ENCODE measurements at places on chromosomes 5 and 9.

GRCh38 chr5:77080905-77081304, 6.2 kb downstream of the ZBED3 start:
- no peak for DNase-seq

GRCh38 chr5:145984072-145984471, 47.7 kb downstream of the SH3RF2 start:
- no peak for DNase-seq

- DNase-seq = no peak
Observed at GRCh38 chr9:133184971-133185370, 21.3 kb upstream of the GBGT1 start.

GRCh38 chr9:98149422-98149821, 30.4 kb upstream of the TRIM14 start:
- no peak for DNase-seq

DNA sequence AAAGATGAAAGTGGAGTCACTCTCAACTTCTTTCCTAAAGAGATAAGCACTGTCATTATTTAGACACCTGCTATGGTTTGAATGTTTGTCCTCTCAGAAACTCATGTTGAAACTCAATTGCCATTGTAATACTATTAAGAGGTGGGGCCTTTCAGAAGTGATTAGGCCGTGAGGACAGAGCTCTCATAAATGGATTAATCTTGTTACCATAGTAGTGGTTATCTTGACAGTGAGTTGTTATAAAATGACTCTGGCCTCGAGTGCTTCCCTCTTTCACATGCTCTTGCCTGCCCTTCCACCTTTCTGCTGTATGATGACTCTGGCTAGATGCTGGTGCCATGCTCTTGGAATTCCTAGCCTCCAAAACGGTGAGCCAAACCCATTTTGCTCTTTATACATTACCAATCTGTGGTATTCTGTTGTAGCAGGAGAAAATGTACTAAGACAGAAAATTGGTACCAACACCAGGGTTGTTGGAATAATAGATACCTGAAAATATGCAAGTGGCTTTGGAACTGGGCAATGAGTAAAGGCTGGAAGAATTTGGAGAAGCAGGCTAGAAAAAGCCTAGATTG, 38.0 kb downstream of the GDA start:
- no peak for DNase-seq

- DNase-seq = no peak
Observed at GRCh38 chr5:7881091-7881490, 12.1 kb downstream of the MTRR start.

GRCh38 chr5:160802592-160802991, 49.4 kb downstream of the ATP10B start:
- no peak for DNase-seq

- no peak for DNase-seq
Observed at GRCh38 chr9:114852050-114852594, 46.3 kb upstream of the TNFSF15 start.

DNA sequence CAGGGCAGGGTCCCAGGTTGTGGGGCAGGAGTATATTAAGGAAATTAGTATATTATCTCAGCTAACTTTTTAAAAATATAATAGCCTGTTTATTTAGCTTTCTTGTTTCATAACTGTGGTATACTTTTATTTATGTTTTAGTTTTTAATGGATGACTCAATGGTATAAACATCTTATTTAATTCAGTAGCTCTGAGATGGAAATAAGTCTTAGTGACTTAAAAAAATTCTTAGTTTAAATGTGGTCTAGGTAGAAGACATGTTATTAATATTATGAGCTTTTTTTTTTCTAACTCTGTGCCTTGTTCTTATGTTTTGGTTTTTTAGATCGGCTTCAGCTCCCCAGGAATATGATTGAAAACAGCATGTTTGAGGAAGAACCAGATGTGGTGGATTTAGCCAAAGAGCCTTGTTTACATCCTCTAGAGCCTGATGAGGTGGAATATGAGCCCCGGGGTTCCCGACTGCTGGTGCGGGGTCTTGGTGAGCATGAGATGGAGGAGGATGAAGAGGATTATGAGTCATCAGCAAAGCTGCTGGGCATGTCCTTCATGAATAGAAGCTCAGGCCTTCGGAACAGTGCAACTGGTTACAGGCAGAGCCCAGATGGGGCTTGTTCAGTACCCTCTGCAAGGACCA, 43.1 kb downstream of the LNPEP start:
- no peak for DNase-seq

DNA sequence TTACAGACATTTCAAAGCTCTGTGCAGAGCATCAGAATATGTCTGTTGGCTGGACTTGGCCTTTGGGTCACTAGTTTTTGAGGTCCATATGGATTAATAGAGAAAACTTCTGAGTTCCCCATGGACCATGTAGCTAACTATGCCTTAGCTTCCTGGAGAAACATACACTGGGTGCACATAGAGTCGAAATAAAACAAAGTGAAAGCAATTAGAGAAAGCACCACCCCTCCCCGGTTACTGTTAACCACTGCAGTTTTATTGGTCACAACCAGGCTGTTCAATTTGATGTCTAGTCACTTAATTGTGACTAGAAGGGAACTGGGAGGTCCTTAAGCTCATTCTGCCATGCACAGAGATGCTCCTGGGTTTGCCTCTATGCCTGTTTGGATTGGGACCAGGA, 4.2 kb downstream of the FAM240B start:
- DNase-seq = no peak

GRCh38 chr9:128208946-128209669, 5.9 kb downstream of the DNM1 start:
- no peak for DNase-seq

GRCh38 chr9:127099664-127100063, 22.8 kb downstream of the ANGPTL2 start:
- no peak for DNase-seq

GRCh38 chr9:88364706-88365105, 23.5 kb upstream of the SPIN1 start:
- DNase-seq = no peak

DNA sequence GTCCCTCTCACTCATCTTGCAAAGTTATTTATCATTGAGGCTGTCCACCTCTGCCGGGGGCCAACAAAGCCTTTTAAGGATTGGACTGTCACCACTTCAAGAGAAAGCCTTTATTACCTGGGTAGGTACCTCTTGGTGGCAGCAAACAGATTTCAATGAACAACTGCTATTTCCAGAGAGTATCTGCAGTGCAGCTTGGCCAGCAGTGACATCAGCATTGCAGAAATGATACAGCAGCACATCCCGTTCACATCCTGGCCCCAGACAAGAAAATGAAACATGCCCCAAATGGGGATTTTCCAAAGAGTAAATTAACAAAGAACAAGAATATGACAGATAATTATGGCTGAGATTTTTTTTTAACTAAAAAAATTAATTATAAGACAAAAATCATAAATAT, 2.3 kb upstream of the SPATA6L start:
- DNase-seq = no peak

- no peak for DNase-seq
Observed at GRCh38 chr5:32960340-32961058, 249.4 kb downstream of the NPR3 start.

DNA sequence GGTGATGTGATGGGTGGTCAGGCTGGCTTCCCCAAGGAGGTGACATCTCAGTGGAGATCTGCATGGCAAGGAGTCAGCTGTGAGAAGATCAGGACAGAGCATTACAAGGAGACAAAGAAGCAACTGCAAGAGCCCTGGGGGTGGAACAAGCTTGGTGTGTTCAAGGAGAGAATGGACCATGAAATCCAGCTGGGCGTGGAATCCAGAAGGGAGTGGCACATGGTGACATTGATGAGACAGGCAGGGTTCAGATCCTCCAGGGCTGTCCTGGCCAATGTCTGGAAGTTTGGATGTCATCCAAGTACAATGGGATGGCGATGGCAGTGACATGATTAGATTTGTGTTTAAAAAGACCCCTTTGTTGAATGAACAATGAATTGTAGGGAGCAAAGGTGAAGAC, 175.6 kb downstream of the MACROH2A1 start:
- no peak for DNase-seq

DNA sequence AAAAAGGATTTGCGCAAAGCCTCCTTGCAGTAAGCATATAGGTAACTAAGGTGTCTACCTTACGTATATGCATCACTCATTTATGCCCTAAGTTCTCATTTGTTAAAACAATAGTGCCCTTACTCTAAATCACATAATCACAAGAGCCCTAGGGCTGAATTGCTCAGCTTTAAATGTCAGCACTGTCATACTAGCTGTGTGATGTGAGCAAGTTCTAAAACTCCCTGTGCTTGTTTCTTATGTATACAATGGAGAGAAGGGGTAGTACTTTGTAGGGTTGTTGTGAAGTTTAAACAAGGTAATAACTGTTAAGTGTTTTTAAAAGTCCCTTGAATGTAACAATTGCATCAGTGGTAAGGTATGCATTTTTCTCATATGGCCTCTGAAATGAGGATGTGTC, 169.5 kb upstream of the DMRT1 start:
- no peak for DNase-seq

DNA sequence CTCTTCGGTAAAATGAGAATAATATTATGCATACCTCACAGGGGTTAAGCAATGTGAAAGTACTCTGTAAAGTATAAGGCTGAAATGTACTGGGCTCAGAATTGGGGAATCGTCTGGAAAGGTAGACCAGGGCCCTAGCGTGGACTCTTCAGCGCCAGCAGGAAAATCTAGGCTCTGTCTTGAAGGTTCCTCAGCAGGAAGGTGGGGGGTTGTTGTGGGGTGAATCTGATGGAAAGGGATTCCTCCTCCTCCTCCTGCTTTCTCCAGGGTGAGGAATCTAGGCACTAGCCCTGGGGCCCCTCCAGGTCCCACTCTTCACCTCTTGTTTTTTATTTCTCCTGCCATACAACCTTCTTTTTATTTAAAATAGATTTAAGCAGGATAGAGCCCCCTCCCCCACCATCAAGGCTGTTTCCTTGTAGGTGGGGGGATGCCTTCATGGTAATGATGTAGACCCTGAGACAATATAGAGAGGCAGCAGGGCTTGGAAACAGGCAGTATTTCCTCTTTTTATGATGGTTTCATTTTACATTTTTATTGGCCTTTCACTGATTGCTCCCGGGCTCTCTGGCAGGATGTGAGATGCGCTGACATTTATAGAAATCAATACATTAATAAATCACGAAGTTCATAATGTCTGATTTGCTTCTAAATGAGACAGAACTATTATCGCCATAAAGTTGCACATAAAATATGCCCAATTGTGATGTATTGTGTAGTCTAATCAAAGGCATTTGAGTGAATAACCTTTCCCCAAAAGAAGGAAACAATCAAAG, 78.9 kb upstream of the GABRP start:
- DNase-seq = no peak

GRCh38 chr5:129245489-129245888, 150.9 kb downstream of the ISOC1 start:
- no peak for DNase-seq

DNA sequence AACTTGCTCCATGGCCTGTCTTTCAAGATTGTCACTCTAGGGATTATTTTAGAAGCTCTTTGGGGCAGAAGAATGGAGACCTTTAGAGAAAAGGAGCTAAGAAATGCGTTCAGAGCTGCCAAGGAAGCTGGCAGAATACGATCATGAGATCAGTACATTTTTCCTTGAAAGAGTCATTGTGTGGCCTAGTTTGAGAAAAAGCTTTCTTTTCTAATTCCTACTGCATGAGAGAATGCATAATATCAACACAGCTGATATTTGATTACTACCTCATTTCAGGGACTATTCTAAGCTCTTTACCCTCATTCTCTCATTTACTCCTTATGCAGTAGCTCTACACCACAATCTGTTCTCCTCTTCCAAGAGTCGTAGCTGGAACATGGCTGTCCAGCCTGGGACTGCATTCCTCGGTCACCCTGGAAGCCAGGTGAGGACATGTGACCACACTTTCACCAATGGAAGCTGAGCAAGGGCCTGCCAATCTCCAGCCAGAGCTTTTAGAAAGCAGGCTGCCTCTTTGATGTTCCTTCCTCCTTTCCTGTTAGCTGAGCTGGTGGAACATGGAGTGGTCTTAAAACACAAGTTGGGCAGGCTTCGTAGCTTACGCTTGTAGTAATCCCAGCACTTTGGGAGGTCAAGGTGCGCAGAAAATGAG, 99.3 kb upstream of the LHFPL2 start:
- DNase-seq = no peak

DNA sequence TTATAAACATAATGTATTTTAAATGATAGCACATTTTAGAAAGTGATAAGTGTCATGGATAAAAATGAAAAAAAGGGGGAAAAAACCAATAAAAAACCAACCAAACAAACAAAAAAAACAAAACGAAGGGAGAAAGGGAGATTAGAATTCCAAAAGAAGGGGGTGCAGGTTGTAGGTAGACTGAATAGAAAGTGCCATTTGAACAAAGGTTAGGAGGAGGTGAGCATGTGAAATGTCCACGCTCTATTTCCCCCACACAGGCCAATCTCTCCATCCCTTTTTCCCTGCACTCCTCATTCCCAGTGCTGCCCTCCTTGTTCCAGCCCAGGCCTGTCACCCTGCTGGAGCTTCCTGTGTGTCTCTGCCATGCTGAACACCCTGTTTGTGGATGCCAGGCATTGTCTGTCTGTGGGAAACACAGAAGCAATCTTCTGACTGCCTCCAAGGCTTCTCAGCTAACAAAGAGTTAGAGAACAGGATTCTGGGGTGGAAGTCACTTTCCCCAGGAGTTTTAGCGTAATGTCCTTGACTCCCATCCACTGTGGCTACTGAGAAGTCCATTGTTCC, 138.8 kb downstream of the ADAMTS16 start:
- DNase-seq = no peak

- no peak for DNase-seq
Observed at GRCh38 chr9:14769230-14769571, 46.7 kb upstream of the CER1 start.

- DNase-seq = no peak
Observed at GRCh38 chr5:30581198-30581935, 612.1 kb upstream of the CDH6 start.

- no peak for DNase-seq
Observed at GRCh38 chr5:69170495-69170894, 3.5 kb downstream of the CCNB1 start.

GRCh38 chr5:14560091-14560595, 21.4 kb upstream of the OTULINL start:
- DNase-seq = no peak

DNA sequence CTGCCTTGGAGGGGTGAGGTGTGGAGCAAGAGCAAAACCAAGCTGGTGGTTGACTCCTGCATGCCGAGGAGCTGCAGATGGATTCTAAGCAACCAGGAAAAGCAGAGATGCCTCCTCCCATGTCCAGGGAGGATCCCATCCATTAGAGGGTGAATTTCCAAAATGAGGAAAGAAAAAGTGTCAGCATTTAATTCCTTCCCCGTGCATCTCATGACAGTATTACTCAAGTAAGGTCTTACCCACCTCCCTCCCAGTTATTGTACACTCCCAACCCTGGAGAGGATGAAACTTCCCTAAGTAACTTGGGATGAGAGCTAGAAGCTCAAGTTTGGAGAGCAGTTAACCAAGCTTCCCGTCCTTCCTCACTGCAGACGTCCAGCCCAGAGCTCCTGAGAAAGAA, 19.9 kb downstream of the C9orf152 start:
- no peak for DNase-seq

- DNase-seq = no peak
Observed at GRCh38 chr5:180370861-180371641, 17.9 kb upstream of the GFPT2 start.

DNA sequence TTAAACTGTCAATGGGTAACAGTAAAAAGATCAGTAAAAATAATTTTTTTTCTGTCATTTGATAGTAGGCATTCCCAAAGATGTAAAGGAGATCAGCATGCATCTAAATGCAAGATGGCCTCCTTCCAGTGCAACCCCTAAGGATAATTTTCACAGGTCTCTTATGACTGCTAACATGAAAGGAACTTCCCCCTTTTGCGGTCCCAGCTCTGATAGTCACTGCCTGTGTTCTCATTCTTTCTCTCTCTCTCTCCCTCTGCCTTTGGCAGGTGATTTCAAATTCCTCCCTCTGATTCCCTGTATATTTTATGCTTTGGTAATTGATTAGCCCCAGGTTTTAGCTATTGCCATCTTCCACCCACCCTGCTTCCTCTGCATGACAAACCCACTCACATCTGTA, 8.9 kb downstream of the SPINK14 start:
- no peak for DNase-seq
